ENCODE measurements at places on chromosomes 16 and 17. TPM values are rescaled to one million over a fixed set of nuclear protein-coding genes. Genes with fewer than 3 reads are reported as not detected.

DNA sequence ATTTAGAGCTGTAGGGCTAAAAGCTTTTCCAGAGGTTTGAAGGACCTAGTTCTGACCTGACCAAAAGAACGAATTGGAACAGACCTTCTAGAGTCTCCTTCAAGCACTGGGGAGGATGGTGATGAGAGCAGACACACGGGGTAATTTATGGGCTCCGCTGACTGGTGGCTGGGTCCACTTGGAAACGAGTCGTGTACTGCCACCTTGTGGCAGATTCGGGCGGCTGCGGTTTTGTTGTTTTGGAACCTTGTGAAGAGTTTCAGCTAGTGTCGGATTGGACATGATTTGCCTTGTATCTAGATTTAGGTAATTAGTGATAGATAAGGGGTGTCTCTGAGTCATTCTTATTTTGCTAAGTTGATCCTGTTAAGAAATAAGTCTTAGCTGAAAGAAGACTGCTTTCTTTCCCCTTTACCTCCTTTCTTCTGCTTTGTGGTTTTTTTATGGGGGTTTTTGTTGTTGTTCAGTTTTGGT, 98.9 kb downstream of the AATF start:
- peaks cover 13% of the 10 kb centered on the region for H3K4me1 ChIP-seq
- H3K4me3 ChIP-seq = no peak overlapping the region
- H3K27me3 ChIP-seq = no peaks in the 10 kb centered on the region
- peak; percentile 90 for DNase-seq
- no peak overlapping the region for H3K27ac ChIP-seq

Gene JPH3
- 15.5 TPM for polyA plus RNA-seq

Gene ALKBH5
- 321 TPM for polyA plus RNA-seq

Gene FGF11
- polyA plus RNA-seq = 63.6 TPM

Gene KCNJ18
- polyA plus RNA-seq = not detected
